SJCRH30 (cell line): ENCODE measurements at places on chromosomes 7 and 10. TPM values are rescaled to one million over a fixed set of nuclear protein-coding genes. Genes with fewer than 3 reads are reported as not detected.
A peak's percentile ranks its signal among the peaks of the same experiment; 100 is the strongest.

ACHE gene
- 1.3 and 1.5 TPM in 2 replicates for total RNA-seq

DPP6 gene
- total RNA-seq: not detected in 2 replicates

ATG9B gene
- total RNA-seq: 0.08 TPM in 1 of 2 replicates, not detected in the other

FAM221A gene
- 1.5 and 1.8 TPM in 2 replicates for total RNA-seq

CACUL1 gene
- 50.4 and 52.7 TPM in 2 replicates for total RNA-seq

NUTM2B gene
- total RNA-seq: 0.51 and 0.59 TPM in 2 replicates

SFTPD gene
- total RNA-seq: 0.22 TPM in 1 of 2 replicates, not detected in the other

DNA sequence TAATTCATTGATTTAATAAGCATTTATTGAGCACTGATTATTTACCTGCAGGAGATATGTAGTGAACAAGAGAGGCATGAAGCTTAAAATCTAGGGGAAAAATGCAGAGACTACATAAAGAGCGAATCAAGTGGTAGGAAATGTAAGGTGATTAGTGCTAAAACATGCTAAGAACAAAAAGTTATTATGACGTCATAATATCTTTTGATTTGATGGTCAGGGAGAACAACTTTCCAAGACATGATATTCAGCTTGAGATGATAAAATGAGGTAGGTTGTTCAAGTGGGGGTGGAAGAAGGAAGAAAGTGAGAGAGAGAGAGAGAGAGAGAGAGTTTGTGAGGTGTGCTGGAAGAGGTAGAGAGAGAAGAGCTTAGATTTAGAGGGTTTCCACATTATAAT, 317.7 kb downstream of the NRG3 start:
- no peak overlapping the region for H3K4me3 ChIP-seq
- DNase-seq: no peak
- no peaks in the 10 kb centered on the region for H3K36me3 ChIP-seq
- no peaks in the 10 kb centered on the region for H3K4me1 ChIP-seq
- H3K27me3 ChIP-seq: no peaks in the 10 kb centered on the region
- H3K27ac ChIP-seq: no peak overlapping the region

GRCh38 chr7:42461537-42461936, 224.5 kb upstream of the GLI3 start:
- H3K4me1 ChIP-seq: no peaks in the 10 kb centered on the region
- H3K4me3 ChIP-seq: no peak overlapping the region
- DNase-seq: no peak
- H3K27ac ChIP-seq: no peak overlapping the region
- no peaks in the 10 kb centered on the region for H3K36me3 ChIP-seq

GRCh38 chr7:132956556-132956955, 125.3 kb downstream of the CHCHD3 start:
- no peak for DNase-seq
- H3K27me3 ChIP-seq: no peaks in the 10 kb centered on the region
- no peaks in the 10 kb centered on the region; the same call in 1 of the 2 replicates for H3K36me3 ChIP-seq
- no peak overlapping the region for H3K4me3 ChIP-seq

DNA sequence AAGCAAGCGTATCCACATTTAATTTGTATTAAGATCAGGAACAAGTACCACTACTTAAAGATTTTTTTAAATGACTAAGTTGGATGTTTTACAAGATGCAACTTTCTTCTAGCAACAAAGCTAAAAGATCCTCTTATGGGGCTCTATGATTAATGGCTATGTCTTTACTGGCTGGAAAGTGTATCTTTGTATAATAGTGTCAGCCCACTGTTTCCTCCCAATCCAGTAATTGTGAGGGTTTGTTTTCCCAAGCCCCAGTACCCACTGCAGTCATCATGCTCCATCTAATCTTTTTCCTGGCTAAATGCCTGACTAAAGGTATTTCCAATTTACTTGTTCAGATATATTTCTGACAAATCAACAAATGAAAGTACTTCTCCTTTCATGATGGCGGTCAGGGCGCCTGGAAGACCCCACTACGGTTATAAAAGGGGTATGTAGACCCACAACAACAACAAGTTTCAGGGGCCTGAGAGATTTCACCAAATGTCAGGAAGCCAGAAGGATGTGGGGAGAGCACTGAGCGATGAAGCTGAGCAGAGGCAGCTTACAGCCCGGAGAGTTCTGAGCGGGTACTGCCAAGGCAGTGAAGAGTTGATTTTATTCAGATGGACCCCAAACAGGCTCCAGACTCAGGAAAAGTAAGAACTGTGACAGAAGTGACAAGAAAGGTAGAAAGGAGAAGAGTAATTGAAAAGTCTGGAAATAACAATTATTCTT, 222.6 kb upstream of the KLF14 start:
- no peaks in the 10 kb centered on the region for H3K36me3 ChIP-seq
- no peak overlapping the region for H3K27ac ChIP-seq
- no peak overlapping the region for H3K4me3 ChIP-seq
- no peak for DNase-seq

- H3K4me1 ChIP-seq: no peaks in the 10 kb centered on the region
- H3K27ac ChIP-seq: no peak overlapping the region
- no peak overlapping the region for H3K4me3 ChIP-seq
- DNase-seq: no peak
Observed at GRCh38 chr7:11956991-11957390, 125.0 kb upstream of the THSD7A start.

DNA sequence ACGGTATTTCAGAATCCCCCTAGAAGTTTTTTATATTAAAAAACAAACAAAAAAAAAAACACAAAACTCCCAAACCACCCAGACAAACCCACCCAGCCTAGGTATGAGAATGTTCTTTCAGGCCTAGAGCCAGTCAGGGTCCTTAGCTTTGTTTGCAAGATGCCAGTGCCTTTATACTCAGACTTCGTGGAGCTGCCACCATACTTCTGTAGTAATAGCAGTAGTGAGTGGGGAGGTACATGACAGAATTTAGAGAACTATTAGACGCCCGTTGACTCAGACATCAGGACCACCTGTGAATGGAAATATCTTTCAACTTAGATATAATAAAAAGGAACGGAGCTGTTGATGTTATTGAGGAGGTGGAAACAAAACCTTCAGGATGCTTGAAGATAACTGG, 138.2 kb upstream of the MKLN1 start:
- H3K27ac ChIP-seq: no peak overlapping the region
- H3K36me3 ChIP-seq: no peaks in the 10 kb centered on the region
- 0 out of 2 replicates have a peak, but pooled peaks cover 4% of the 10 kb centered on the region for H3K4me1 ChIP-seq
- no peaks in the 10 kb centered on the region for H3K27me3 ChIP-seq
- H3K4me3 ChIP-seq: no peak overlapping the region

- no peaks in the 10 kb centered on the region for H3K36me3 ChIP-seq
- H3K4me1 ChIP-seq: no peaks in the 10 kb centered on the region
- DNase-seq: no peak
Observed at GRCh38 chr7:154853063-154853726, 149.7 kb downstream of the PAXIP1 start.

DNA sequence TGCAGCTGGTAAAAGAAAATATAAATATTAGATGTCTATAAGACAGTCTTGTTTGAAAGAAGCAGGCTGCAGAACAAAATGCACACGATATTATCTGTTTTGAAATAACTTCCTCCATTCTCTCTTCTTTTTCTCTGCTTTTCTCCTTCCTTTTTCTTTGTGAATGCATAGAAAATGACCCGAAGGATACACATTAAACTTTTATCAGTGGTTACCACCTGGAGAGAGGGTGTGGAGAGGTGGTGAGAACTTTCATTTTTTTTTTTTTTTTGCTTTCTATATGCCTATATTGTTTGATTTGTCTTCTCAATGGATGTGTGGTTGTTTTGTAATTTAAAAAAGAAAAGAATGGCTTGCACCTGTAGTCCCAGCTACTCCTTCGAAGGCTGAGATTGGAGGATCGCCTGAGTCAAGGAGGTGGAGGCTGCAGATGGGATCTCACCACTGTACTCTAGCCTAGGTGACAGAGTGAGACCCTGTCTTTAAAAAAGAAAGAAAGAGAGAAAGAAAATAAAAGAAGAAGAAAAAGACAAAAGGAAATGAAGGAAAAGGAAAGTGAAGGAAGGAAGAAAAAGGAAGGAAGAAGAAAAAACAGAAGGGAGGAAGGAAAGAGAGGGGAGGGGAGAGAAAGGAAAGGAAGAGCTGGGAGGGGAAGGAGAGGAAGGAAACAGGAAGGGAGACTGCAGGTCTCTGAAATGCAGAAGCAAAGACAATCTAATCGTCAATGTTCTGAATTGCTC, 64.4 kb downstream of the SAMD9 start:
- no peak overlapping the region for H3K4me3 ChIP-seq
- no peak for DNase-seq
- peaks cover 13% of the 10 kb centered on the region for H3K4me1 ChIP-seq
- no peaks in the 10 kb centered on the region for H3K27me3 ChIP-seq
- H3K27ac ChIP-seq: no peak overlapping the region

- H3K36me3 ChIP-seq: no peaks in the 10 kb centered on the region
- no peak overlapping the region for H3K27ac ChIP-seq
- no peak overlapping the region for H3K4me3 ChIP-seq
- H3K27me3 ChIP-seq: no peaks in the 10 kb centered on the region
- H3K4me1 ChIP-seq: no peaks in the 10 kb centered on the region
Observed at GRCh38 chr7:40499718-40500117, 364.9 kb downstream of the SUGCT start.

DNA sequence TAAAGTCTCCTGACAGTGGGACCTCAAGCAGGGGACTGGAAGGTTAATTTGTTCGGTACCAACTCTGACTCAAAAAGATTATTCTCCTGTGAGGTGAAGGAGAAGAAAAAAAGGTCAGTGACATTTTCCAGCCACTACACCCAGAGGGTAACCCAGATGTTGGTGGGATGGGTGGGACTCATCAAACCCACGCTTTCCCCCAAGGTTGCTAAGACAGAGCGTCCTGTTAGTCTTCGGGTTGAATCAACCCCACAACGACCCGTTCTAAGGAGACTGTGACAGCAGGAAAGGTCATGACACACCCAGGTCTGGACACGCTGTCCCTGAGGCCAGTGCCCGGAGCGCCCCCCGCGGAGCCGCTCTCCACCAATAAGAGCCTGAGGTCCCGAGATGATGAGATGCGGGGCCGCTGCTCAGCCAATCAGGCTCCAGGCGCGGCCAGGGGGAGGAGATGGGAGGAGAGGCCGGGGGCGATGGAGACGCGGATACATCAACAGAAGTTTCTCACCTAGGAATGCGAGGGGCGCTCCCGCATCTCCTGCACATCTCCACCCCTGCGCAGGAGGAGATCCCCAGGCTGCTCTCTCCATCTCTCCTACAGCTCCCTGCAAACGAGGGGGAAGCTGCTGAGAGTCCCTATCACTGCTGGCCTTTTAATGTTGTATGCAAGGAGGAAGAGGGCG, at the start of gene WNT16:
WNT16 (plus strand) TSS at position 493 of the 683 bp plus-strand sequence. CDS start 293 bp downstream, outside the sequence.
- no peaks in the 10 kb centered on the region for H3K36me3 ChIP-seq
- peak within 1 kb of the TSS; percentile 63 for H3K4me3 ChIP-seq
- no peak for DNase-seq
- no peak within 1 kb of the TSS for H3K27ac ChIP-seq
- H3K27me3 ChIP-seq: no peaks in the 10 kb centered on the region

GRCh38 chr7:38206071-38206470, 28.0 kb downstream of the STARD3NL start:
- H3K4me1 ChIP-seq: no peaks in the 10 kb centered on the region
- H3K4me3 ChIP-seq: no peak overlapping the region
- no peak overlapping the region for H3K27ac ChIP-seq
- DNase-seq: no peak

DNA sequence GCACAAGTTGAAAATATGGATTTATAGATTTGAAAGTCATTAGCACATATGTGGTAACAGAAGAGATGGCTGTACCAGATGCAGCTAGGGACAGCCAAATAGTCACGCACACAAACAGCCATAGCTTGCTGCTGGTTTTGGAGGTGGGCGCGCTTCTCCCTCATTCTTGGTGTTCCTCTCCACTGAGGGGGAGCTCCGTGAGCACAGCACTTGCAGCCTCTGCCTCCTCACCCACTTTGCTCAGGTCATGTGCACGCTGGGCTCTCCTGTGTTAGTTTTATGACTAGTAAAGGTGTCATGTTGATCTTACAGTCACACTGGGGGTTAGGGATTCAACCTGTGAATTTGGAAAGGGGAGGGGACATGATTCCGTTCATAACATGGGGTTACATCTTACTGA, 8.5 kb upstream of the ZNF786 start:
- no peaks in the 10 kb centered on the region for H3K36me3 ChIP-seq
- no peak overlapping the region for H3K4me3 ChIP-seq
- no peaks in the 10 kb centered on the region for H3K4me1 ChIP-seq
- DNase-seq: no peak
- no peak overlapping the region for H3K27ac ChIP-seq

DNA sequence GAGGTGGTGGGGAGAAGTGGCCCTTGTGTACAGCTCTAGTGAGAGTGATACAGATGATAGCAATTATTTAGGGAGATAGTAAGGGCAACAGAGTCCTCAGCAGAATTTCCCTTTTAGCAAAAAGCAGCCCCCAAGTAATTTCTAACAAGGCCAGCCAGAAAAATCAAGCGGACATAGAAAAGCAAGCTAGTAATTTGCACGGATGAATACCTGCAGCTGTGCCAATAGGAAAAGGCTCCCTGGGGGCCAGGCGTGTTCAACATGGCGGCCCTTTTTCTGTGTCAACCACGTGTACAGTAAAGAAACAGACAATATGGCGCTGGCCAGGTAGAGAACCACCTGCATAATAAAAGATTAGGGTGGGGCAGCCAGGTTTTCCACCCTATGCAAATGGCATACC, 7.4 kb downstream of the MCM10 start:
- H3K27ac ChIP-seq: no peak overlapping the region
- H3K4me1 ChIP-seq: no peaks in the 10 kb centered on the region
- H3K4me3 ChIP-seq: no peak overlapping the region
- H3K27me3 ChIP-seq: no peaks in the 10 kb centered on the region
- H3K36me3 ChIP-seq: peaks cover 41% of the 10 kb centered on the region
- DNase-seq: no peak

- DNase-seq: no peak
- no peaks in the 10 kb centered on the region for H3K27me3 ChIP-seq
- peaks cover 20% of the 10 kb centered on the region for H3K4me1 ChIP-seq
- H3K4me3 ChIP-seq: no peak overlapping the region
- no peaks in the 10 kb centered on the region for H3K36me3 ChIP-seq
Observed at GRCh38 chr10:125060026-125060425, 100.3 kb downstream of the CTBP2 start.

- H3K27me3 ChIP-seq: no peaks in the 10 kb centered on the region
- H3K4me3 ChIP-seq: no peak overlapping the region
- H3K36me3 ChIP-seq: no peaks in the 10 kb centered on the region
- no peak for DNase-seq
Observed at GRCh38 chr7:77370606-77371005, 45.5 kb downstream of the GSAP start.

- no peak overlapping the region for H3K27ac ChIP-seq
- 0 out of 2 replicates have a peak, but pooled peaks cover 4% of the 10 kb centered on the region for H3K4me1 ChIP-seq
- no peaks in the 10 kb centered on the region for H3K36me3 ChIP-seq
- no peaks in the 10 kb centered on the region for H3K27me3 ChIP-seq
- no peak overlapping the region for H3K4me3 ChIP-seq
Observed at GRCh38 chr10:69838853-69839252, 37.1 kb downstream of the COL13A1 start.

GRCh38 chr10:94673614-94674321, 9.8 kb upstream of the CYP2C18 start:
- no peaks in the 10 kb centered on the region for H3K36me3 ChIP-seq
- no peaks in the 10 kb centered on the region for H3K27me3 ChIP-seq

DNA sequence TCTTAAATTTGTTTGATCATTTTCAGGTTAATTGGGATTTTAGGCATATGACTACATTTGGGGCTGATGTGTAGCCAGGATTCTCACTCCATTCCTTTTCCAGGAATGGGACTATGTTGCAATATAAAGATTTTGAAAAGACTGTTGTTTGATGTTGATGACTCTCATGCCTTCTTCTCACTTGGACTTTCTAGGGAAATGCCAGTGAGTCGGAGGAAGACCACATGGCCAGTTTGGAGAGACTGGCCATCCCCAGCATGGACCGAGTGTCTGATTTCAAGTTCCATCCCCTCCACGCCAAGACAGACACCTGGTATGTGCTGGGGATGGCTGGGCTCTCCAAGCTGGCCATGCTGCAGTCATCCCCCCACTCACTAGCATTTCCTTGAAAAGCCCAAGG, 5.5 kb downstream of the IGFBP3 start:
- H3K36me3 ChIP-seq: no peaks in the 10 kb centered on the region
- H3K4me1 ChIP-seq: no peaks in the 10 kb centered on the region
- H3K4me3 ChIP-seq: no peak overlapping the region
- H3K27ac ChIP-seq: no peak overlapping the region
